GM04503 (cell line): ENCODE measurements at places on chromosomes 7 and 10.

- no peak for DNase-seq
Measured at GRCh38 chr7:52507546-52508255, 527.7 kb upstream of the POM121L12 start.

- DNase-seq: no peak
Measured at GRCh38 chr7:120181499-120181898, 91.5 kb upstream of the KCND2 start.

DNA sequence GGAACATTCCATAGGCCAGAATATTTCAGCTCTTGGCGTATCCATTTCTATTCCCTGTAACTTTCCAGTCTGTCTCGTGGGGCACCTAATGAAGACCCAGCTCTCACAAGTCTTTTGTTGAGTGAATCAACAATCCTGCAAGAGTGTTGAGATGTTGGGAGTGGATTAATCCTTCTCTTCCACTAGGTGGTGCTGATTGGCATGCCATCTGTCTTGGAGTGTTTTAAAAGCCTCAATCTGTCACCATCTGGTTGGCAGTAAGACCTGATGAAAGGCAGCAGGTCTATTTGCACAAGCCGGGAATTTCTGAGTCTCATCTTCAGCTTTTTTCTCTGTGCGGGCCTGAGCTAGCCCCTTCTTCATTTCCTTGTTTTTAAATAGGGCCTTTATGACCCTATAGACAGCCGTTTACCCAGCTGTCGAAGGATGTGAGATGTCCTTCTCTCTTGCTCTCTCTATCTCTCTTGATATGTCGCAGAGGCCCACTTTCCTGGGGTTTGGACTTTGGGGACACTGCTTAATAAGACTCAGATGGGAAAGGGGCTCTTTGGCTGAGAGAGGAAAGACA, 180.5 kb downstream of the ZNF365 start:
- no peak for DNase-seq

GRCh38 chr10:60281792-60282353, 107.8 kb downstream of the ANK3 start:
- no peak for DNase-seq

GRCh38 chr10:96740579-96741281, 20.4 kb upstream of the PIK3AP1 start:
- DNase-seq: no peak

GRCh38 chr7:142066536-142066935, 45.0 kb upstream of the MGAM2 start:
- no peak for DNase-seq

GRCh38 chr7:94706996-94707740, 51.2 kb upstream of the SGCE start:
- DNase-seq: no peak

GRCh38 chr10:43093423-43094076, 16.7 kb downstream of the RET start:
- DNase-seq: no peak

DNA sequence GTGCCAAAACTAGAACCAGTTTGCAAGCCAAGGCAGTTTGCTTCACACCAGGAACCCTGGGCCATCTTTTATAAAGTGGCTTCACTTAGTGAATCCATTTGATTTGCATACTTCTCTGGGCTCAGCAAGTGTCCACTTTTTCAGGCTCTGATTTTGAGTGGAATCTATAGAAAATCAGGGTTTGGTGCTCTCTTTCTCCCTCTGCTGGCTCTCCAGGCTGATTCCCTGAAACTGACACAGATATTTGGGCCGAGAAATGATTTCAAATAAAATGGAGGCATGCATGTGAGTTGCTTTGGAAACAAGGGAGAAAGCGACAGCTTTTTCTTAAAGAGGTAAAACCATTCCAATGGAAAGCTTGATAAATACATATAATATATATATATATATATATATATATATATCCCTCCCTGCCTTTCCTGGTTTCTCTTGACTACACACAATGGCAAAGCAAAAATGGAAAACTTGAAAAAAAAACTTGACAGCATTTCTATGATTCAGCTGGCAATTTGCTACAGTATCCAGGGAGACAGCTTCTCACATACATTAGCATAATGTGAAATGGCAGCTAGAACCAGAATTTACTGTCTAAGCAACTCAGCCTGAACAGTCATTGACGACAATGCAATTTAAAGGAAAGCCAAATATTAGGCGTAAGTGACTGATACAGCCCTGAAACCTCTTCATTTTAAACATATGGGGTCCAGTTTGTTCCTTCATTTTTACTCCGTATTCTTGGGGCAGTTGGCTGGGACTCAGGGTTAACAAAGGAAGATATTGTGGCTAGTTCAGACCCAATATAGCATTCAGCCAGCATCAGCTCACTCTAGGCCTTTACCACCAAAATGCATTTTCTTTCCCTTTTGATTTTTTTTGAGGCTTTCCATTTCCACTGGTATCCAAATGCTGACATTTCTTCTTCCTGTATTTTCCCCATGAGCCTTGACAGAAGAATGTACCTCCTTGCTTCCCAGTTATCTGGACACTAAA, 188.5 kb downstream of the TMEM178B start:
- DNase-seq: no peak

GRCh38 chr10:81146436-81146835, 608.7 kb downstream of the SH2D4B start:
- no peak for DNase-seq

GRCh38 chr7:31751726-31752125, 64.7 kb downstream of the PPP1R17 start:
- DNase-seq: no peak

- no peak for DNase-seq
Measured at GRCh38 chr7:4883033-4883371, 514 bp downstream of the RADIL start.

DNA sequence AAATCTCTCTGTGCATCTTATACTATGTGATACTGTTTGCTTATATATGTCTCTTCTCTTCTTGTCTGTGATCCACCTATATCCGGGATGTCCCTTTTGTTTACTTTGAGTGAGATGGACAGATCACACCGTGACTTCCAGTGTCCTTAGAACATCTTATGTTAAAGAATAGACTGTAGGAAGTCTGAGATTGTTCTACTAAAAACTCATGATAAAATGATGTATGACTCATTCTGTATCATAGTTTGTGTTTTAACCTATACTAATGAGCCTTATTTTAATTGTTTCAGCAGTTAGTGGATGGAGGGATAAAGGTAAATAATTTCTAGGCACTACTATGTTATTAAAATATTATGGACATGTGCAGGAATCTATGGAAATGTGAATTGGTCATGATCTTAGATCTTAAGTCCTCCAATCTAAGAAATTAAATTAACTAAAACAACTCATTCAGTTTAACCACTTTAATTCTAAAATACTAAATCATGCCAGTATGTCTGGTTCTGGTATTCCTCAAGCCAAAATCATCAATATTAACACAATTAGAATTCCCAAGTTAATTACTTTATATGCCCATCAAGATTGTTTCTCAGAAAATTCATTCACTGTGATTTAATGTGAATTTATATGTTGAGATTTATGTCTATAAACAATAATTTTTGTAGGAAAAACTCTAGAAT, 32.0 kb downstream of the ITGB8 start:
- no peak for DNase-seq

DNA sequence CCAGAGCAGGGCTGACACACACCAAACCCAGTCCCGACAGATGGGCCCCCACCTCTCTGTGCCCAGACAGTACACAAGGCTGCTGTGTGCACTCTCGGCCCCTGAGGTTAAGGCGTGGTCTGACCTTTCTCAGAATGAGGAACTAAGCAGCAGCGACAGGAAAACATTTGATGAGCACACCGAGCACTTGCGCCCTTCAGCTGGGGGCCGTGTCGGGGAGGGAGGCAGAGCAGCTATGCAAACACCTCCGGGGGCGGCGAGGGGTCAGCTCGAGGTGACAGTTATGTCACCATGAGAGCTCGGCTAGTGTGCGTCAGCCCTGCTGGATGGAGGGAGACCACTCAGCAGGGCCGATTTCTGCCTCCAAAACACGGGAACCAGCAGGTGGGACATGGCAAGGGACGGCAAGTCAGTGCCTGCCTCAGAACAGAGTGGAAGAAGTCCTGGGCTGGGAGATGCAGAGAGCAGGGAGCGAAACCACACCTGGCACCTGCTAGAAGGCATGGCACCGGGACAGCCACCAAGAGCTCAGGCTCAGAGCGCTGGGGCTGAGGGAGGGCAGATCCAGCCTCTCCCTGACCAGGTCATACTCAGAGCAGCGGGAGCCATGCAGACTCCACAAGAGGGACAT, 57.4 kb downstream of the CHST15 start:
- DNase-seq: no peak

DNA sequence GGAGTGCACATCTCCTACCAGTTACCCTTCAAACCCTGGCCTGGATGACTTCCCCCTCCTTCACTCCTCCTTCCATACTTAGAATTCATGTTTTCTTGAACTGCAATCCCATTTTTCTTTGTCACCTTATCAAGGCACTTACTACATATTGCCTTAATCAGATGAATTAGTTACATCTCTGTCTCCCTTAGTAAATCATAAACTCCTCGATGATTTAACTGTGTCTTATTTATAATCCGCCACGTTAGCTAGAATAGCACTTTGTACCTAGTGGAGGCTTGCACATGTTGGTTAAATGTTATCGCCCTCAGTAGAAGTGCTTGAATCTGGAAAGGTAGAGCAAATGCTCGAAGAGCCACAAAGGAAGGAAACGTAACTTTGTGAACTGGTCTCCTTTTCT, 94.7 kb upstream of the RAB11FIP2 start:
- DNase-seq: no peak

GRCh38 chr7:15046861-15047260, 144.3 kb upstream of the DGKB start:
- DNase-seq: no peak

GRCh38 chr7:100965723-100966541, 3.4 kb upstream of the MUC12 start:
- no peak for DNase-seq

- DNase-seq: no peak
Measured at GRCh38 chr7:64183126-64183742, 23.8 kb upstream of the ZNF735 start.

GRCh38 chr7:156820445-156821063, 72.4 kb downstream of the LMBR1 start:
- no peak for DNase-seq

- DNase-seq: no peak
Measured at GRCh38 chr10:79937701-79938151, 11.2 kb downstream of the SFTPD start.

- DNase-seq: no peak
Measured at GRCh38 chr10:84599254-84599653, 270.9 kb downstream of the CCSER2 start.

DNA sequence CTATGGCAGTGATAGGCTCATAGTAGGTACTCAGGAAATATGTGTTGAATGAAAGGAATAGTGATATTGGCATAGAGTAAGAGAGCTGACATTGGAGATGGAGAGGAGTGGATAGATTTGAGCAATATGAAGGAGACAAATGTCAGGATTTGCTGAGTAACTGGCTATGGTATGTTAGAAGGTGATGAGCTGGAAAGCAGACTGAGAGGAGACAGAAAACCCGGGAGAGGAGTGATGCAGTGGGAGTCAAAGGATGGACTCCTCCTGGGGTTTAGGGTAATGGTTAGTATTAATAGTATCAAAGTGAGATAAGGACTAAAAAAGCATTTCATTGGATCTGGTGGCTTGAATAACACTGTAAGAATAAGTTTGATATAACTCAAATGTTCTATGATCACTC, 64.8 kb downstream of the CD36 start:
- DNase-seq: no peak

DNA sequence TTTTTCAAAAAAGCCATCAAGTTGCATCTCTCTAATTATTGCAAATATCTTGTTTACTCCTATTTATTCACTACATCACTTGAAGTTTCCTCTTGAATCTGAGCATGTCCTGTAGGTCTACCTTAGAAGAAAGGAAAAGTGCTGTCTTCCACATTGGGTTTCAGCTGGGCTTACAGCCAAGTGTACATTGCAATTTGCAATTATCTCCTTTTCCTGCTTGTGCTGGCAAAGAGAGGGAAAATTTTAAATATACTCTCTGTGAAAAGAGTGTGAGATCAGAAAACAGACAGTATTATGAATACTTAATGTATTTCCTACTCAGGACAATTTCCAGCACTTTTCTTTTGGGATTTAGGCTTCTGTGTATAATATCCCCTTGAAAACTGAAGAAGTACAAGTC, 839.7 kb downstream of the CNTNAP2 start:
- DNase-seq: no peak

- DNase-seq: no peak
Measured at GRCh38 chr10:95297402-95297801, 6.6 kb upstream of the PDLIM1 start.

GRCh38 chr10:49089152-49089551, 26.2 kb downstream of the VSTM4 start:
- no peak for DNase-seq

DNA sequence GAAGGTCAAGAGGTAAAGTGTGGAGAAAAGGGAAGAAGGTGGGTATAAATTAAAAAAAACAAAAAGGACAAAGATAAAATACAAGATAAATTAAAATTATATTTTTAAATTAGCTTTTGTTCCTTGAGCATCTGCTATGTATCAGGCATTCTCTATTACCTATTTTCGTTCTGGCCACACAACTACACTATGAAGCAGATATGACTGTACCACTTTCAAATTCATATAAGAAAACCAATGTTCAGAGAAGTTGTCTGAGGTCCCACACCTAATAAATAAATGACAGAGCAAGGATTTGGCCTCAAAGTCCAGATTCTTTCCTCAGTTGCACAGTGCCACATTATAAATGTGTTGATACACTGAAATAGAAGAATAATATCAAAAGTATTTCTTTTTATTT, 103.8 kb upstream of the PCDH15 start:
- DNase-seq: no peak

DNA sequence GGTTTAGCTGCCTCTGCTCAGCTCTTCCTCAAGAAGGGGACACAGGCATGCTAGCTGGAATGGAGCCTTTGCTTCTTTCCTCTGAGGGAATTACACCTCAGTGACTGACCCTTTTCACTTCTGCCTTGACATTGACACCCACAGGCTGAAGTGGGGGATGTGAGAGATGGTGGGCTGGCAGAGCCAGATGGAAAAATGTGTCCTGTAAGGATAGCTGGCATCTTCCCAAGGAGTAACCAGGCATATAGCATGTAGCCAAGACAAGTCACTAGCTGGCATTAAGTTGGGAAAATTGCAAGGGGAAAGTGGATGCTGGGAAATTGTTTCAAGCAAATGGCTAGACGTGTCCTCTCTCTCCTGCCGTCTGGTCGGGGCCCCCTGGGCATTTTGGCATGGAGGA, 19.9 kb downstream of the STMP1 start:
- no peak for DNase-seq

DNA sequence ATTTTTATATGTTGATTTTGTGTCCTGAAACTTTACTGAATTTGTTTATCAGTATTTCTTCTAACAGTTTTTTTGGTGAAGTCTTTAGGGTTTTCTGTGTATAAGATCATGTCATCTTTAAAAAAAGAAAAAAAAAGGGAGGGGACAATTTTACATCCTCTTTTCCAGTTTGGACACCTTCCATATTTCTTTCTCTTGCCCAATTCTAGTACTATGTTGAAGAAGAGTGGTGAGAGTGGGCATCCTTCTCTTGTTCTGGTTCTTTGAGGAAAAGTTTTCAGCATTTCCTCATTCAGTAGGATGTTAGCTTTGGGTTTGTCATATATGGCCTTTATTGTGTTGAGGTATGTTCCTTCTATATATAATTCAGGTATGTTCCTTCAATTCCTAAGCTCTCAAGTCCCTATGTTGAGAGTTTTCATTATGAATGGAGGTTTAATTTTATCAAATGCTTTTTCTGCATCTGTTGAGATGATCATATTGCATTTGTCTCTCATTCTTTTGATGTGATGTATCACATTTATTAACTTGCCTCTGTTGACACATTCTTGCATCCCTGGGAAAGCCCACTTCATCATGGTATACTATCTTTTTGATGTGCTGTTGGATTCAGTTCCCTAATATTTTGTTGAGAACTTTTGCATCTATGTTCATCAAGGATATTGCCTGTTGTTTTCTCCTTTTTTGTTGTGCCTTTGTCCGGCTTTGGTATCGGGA, 12.1 kb downstream of the TAS2R40 start:
- no peak for DNase-seq
